Fibroblast of lung (primary cell): ENCODE measurements at places on chromosomes 2 and 18.
A peak's percentile ranks its signal among the peaks of the same experiment; 100 is the strongest.

DNA sequence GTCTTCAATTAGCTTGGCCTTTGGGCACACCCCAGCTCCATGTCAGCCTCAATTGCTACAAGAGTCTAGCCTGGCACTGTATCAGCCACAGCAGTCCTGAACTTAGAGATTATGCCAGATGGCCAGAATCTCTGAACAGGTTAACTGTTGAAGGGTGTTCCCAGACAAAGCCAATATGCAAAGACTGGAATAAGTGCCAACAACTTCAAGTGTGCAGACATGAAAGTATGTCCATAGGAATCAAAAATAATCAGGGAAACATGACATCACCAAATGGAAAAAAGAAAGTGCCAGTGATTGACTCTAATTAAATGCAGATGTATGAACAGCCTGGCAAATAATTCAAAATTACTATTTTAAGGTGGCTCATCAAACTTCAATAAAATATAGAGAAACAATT lies 98.5 kb upstream of the DOCK10 start:
- no peak for DNase-seq

DNA sequence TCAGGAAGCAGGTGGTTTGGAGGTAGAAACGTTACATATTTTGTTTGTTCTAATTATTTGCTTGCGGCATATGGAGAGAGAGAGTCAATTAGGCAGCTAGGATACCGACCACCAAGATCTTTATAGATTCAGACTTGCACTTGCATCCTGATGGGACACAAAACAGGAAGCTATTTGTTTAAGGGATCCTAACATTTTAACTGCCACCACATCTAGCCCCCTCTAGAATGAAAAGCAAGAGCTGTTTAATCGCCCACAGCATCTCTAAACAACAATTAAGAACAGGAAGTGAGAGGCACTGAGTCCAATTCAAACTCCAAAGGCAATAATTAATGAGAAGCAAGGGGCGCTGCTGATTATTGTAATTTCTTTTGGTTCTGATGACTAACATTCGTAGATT lies 182.0 kb upstream of the LINC00305 start:
- no peak for DNase-seq

GRCh38 chr2:120453635-120453998 lies 107.7 kb downstream of the INHBB start:
- no peak for DNase-seq

DNA sequence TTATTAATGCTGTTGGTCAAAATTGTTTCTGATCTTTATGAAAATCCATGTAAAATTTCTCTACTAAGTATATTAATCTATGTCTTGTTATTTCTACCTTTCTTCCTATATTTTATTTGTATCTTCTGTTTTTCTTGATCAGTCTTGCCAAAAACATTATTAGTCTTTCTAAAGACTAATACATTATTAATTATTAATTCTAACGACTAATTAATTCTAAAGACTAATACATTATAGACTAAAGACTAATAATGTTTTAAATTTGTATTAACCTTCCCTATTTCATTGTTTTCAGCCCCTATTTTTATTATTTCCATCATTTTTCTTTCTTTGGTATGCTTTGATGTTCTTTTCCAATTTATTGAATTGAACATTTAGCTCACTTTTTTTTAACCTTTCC lies 27.7 kb downstream of the NEURL3 start:
- DNase-seq = no peak

DNA sequence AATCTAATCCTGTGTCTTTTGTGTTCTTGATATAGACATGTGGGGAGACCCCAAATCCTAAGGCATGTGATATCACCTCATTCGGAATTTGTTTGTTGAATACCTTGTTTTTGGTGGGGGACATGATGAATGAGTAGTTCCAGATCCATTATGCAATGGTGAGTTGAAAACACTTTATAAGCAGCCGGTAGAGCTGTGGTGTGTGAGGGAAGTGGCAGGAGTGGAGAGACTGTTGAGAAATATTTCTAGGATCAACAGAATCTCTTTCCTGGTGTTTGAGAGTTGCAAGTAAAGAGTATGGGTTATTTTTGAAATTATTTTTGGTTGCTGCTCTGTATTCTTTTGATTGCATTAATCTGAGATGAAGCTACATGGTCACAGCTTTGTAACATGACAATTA lies 34.4 kb downstream of the LHCGR start:
- no peak for DNase-seq

DNA sequence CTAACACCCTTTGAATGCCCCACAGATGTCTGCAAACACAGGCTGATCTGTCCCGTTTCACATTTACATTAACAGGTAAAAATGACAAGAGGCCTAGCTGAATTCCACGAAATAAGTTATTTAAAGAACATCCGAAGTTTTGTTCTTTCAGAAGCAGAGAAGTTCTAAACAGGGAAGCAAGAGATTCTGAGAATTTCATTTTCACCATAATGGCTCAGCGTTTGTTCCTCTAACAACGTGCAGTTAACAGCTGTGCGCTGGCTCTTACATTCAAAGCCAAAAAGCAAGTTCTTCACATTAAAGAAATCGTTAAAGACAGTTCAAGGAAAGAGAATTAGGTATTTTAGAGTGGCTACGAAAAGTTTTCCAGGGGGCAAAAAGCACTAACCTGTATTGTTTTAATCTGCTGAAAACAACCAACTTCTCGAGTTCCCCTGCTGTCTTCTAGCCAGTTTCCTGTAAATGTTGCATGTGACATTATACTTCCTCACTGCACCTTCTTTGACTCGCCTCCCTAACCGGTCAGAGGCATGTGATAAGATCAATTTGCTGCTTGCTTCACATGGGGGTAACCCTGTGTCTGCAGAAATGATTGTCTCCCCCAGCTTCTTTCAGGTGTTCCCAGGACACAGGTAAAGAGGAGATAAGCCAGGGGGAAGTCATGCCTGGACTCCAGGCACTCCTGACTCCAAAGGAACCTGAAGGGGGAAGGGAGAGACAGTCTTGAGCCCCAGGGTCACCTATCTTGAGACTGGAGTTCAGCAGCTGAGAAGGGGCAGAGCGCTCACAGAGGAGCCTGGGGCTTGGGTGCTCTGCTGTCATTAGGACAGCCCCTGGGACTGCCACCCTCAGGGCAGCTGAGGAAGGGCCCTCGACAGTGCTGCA lies 36.8 kb upstream of the WIPF1 start:
- DNase-seq = no peak

DNA sequence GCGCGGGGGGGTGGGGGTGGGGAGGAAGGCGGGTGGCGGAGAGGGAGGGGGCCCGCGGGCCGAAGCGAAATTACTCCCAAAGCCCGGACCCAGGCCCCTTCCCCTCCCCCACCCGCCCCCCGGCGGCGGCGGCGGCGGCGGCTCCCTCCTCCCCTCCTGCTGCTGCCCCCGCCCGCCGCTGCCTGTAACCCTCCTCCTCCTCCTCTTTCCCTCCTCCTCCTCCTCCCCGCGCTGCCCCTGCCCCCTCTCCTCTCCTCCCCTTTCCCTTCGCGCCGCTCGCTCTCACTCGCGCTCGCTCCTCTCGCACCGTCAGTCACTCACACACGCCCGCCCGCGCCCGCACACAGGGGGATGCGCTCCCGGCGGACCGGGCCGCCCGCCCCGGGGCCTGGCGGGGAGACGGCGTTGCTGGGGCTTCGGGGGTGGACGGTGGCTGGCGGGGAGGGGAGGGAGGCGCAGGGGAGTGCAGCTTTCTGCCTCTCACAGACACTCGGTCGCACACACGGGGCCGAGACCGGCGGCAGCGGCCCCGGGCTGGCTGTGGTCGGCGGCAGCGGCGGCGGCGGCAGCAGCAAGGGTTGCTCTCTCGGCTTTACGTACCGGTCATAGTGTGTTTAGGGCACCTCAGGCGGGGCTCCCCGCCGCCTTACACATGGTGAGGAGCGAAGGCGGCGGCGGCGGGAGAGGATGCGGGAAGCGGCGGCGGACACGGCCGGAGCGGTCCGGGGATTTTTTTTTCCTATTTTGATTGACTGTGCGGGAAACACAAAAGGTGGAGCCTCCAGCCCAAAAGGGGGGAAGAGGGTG lies 405 bp downstream of the SP3 start:
- peak; percentile 89 for DNase-seq

GRCh38 chr2:152580714-152581113 lies 136.5 kb downstream of the PRPF40A start:
- DNase-seq = peak; percentile 39
